ENCODE measurements at places on chromosomes 7 and 10.

DNA sequence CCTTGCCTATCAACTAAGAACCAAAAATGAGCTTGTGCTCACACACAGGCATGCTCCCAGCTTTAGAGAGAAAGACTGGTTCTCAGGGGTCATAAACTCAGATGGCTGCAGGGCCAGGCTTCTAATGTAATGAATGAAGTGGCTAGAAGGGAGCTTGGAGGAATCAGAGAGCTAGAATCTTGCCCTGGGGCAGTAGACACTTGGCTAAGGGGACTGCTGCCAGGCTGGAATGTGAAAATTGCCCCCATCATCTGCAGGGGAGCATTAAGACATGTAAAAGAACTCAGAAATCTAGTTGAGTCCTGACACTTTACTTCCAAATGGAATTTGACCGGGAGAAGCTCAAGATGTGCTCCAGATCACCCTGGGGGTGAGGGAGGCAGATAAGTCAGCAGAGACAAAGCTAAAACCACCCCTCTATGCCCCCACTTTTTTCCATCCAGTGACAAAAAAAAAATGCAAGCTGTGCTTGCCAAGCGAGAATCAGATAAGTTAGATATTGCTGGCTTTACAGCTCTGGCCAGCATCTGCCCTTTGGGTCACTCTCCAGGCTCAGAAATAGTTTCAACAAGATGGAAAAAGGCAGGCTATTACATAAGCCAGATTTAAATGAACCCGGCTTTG lies 2.3 kb upstream of the SLC16A9 start:
- no peak for DNase-seq

- DNase-seq, result no peak
Observed at GRCh38 chr10:142371-142770, 7.1 kb downstream of the ZMYND11 start.

GRCh38 chr10:3882855-3883254 lies 97.8 kb upstream of the KLF6 start:
- DNase-seq, result no peak

DNA sequence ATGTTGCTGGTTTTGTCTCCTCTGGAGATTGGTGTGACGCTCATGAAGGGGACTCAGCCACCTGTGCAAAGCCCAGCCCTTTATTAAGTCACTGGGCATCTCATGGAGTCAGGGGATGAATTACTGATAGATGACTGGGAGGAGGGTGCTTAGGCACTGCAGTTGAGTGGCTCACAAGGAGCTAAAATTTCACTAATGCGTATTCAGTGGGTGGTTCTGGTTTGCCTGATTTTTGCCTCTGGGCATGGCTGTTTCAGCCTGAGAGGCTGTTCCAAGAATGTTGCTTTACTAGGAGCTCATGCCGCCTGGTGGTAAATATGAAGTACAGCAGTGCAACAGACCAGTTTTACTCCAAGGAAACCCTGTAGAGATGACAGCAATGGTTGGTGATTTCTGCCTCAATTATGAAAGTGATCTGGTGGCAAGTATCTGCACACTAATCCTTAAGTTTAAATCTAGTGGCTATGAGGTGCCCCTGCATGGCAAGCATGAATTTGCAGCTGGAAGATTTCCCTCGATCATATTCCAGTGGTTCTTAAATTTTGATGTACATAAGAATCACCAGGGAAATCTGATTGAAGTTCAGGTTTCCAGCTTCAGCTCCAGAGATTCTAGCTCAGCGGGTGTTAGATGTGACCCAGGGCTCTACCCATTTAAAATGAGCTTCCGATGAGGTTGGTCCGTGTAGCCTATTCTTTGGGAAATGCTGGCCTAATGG lies 19.9 kb downstream of the ACTA2 start:
- no peak for DNase-seq

- no peak for DNase-seq
Observed at GRCh38 chr7:135341049-135341448, 107.4 kb downstream of the STRA8 start.

- DNase-seq, result no peak
Observed at GRCh38 chr10:10891124-10892082, 126.3 kb upstream of the CELF2 start.

DNA sequence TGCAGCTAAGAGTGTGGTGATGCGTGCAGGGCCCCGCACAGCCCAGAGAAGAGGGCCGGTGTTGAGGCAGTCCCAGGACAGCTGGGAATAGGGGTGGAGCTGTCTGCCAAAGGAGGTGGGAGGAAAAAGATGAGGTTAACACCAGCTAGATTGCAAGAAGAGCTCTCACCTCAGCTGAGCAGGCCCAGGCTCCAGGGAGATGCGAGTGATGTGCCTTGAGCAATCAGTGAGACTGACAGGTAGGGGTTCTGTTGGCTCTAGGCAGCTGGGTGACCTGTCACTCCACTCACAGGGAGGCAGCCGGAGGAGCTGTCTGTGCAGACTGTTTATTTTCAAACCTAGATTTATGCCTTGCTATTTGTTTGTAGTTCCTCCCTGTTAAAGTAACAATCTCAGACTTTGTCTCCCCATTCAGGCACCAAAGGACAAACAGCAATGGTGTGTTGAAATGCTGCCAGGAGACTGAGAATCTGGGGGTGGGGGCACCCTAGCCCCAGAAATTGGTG lies 205.1 kb upstream of the CXCL12 start:
- no peak for DNase-seq

DNA sequence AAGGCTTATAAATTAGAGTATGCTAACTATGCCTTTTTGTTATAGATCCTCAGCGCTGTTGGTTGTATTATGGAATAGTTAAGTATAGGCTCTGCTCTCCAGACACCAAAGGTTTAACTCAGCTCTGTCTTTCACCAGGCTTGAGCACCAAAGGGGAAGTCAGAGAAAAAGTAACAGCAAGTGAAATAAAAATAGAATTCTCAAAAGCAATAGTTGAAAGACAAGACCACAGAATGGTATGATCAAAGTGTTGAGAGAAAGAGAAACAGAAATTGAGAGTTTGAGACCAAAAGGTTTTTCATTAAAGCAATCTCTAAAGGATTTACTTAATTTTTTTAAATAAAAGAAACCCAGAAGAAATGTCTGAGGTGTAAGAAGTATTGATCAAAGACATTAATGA lies 529.8 kb upstream of the C7orf33 start:
- no peak for DNase-seq

DNA sequence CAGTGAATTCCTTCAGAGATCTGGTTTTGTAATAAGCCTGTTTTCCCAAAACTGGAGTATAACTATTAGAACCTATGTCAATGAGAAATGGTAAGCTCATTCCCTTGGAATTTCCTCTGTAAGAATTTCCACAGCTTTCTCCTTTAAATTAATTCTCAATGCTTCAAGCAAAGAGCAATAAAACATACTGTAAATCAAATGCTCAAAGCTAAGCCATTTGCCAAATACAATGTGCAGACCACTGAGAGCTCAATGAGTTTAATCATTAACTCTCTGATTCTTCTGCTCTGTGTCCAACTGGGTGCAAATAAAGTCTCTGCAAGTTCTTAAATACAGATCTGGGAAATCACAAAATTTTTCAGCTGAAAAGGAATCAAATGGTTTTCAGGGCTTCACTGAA lies 227.6 kb upstream of the IMMP2L start:
- DNase-seq, result no peak

GRCh38 chr7:98203964-98204605 lies 7.2 kb upstream of the BHLHA15 start:
- DNase-seq, result no peak

GRCh38 chr10:123778719-123779517 lies 112.7 kb downstream of the CPXM2 start:
- DNase-seq, result no peak

- no peak for DNase-seq
Observed at GRCh38 chr10:124025152-124025551, 68.2 kb downstream of the CHST15 start.

DNA sequence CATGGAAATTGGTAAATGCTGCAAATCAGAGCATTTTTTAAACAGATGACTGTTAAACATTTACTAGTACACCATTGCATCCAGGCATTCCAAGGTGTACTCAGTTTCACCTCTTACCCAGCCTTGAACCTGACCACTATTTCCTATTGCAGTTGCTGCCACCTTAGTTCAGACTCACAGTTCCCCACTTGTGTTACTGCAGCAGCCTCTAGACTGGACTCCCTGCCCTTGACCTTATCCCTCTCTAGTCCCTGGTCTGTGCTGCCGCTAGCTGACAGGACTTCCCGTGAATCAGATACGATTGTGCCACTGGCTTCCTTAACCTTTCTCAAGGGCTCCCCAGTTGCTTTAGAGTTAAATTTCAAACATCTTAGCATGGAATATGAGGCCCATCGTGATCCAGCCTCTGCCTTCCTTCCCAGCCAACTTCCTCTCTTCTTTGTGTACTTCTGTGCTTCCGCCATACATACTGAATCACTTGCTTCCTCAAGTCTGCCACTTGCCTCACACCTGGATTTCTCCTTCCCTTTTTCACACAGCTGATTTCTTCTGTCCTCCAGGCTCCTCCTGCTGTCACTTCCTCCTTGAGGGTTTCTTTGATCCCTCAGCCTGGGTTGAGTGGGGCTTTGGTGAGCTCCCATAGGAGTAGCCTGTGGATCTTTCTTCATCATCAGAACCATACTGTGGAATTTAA lies 118.7 kb upstream of the GJD4 start:
- DNase-seq, result no peak

DNA sequence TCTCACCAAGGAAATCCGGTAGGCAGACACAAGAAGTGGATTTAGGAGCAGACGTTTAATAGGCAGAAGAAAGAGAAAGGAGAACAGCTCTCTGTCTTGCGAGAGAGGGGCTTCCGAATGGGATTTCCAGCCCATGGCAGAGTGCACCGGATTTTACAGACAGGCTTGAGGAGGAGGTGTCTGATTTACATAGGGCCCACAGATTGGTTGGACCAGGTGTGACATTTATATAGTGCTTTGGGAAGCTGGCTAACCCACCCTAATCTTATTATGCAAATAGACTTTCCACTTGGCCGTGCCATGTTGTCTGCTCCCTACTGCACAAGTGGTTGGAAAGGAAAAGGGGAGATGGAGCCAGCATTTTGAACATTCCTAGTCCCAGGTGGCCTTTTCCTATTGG lies 57.8 kb downstream of the ANKMY2 start:
- no peak for DNase-seq

DNA sequence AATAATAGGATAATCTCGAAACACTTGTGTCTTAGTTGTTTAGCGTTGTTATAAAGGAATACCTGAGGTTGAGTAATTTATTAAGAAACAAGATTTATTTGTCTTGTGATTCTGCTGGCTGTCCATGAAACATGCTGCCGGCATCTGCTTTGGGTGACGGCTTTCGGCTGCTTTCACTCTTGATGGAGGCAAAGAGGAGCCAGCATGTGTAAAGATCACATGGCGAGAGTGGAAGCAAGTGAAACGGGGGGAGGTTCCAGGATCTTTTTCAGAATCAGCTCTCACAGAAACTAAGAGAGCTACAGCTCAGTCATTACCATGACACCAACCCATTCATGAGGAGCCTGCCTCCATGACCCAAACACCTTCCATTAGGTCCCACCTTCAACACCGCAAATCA lies 402.8 kb downstream of the CDC14C start:
- DNase-seq, result no peak

DNA sequence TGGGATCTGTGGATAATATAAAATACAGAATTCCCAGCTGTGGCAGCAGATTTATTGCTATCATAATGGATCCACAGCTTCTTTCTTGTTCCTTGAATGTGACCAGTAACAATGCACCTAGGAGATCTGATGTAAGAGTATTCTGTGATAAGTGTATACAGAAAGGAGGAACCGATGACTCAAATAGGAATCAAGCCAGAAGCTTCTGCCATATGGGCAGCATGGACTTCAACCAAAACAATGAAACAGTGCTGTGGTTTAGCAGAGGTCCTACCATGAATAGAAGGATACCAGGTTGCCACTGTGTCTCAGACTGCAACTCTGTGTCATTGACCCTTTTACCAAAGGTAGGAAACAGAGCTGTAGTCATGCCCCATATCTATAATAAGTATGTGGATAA lies 81.8 kb downstream of the PTPRZ1 start:
- no peak for DNase-seq

DNA sequence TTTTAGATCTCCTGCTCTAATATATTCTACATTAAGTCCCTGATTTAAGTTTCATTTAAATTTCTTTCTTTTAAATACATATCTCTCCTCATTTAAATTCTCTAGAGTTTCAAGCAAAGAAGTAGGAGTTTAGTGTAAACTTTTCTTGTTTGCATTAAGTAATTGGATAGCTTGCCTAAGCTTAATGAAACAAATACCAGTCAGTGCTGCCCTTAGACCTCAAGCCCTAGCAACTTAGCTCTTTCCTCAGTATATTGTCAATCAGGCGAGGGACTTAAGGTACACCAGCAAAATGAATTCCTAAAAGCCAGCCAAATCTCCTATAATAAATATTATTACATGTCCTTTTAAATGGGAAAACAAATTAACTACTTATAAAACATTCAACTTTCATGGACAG lies 101.5 kb downstream of the CHCHD3 start:
- DNase-seq, result no peak

GRCh38 chr10:114045136-114046086 lies 1.7 kb downstream of the ADRB1 start:
- no peak for DNase-seq

DNA sequence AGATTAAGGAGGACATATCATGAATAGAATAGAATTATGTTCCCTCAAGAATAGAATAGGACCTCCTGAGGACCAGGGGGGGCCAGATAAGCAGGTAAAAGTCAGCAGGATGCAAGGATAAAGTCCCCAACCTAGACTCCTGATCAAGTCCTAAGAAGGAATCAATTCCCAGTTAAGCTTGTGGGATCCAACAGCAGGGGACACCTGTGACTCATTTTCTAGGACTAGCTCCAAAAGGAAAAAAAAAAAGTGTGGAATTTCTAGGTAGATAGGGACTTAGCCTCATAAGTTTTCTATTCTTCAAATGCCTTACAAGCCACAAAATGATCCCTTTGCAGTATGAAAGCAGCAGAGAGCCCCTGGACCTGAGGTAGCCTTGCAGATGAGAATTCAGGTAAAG lies 336.2 kb downstream of the WDR11 start:
- DNase-seq, result no peak

DNA sequence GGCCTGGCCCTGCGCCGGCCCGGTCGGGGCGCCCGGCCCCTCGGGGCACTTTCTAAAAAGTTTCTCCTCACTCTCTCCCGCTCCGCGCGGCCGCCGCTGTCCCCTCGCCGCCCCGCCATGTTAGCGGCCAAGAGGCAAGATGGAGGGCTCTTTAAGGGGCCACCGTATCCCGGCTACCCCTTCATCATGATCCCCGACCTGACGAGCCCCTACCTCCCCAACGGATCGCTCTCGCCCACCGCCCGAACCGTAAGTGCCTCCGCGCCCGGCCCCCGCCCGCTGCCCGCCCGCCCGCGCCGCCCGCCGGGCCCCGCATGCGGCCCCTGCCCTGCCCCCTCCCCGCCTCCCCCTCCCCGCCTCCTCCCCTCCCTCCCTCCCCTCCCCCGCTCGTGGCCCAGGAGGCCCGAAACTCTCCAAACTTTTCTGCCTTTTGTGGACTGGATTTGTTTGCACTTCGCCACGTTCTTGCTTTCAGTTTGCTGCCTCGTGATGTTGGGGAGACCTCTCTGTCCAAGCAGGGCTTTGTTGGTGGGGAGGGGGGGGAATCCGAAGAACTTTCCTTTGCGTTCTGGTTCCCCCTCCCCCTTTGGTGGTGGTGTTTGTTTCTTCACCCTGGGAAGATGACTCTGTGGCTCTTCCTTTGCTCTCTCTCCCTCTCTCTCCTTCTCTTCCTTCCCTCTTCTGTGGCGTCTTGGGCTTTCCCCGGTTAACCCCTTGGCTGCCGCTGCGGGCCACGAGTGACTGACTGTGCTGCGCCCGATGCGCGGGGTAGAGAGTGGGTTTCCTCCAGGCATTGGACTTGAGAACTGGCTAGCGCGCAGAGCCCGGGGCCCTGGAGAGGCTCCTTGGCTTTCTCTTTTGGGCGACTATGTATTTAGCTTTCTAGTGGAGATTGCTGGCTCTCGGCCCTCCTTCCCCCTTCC lies 1.6 kb downstream of the TCF7L2 start:
- DNase-seq, result peak; percentile 19

Data from effector memory CD4-positive, alpha-beta T cell (primary cell).